Left ventricle myocardium inferior (tissue), 1 donor: ENCODE measurements at places on chromosomes 11 and 22.

GRCh38 chr22:41696703-41697102 lies 2.6 kb upstream of the MEI1 start:
- DNase-seq, result no peak

DNA sequence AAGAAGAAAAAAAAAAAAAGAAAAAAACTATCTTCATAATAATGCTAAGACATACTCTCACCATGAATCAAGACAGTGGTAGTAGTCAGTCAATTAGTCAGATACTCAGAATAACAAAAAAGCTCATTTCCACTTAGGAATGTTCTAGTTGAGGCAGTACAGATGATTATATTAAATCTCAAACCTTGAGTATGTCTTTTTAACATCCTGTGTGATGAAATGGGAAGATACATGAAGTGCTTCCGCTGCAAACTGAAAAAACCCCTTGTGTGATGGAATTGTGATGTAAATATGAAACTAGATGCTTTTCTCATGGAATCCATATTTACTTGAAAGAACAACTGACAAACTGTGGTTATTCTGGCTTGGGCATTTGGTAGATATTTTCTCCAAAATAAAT lies 13.7 kb downstream of the AMOTL1 start:
- no peak for DNase-seq

- DNase-seq, result no peak
Measured at GRCh38 chr11:92257536-92257935, 32.9 kb downstream of the FAT3 start.

GRCh38 chr11:57386178-57386940 lies 4.1 kb downstream of the PRG2 start:
- no peak for DNase-seq
